ENCODE measurements at places on chromosomes 13 and 19. TPM values are rescaled to one million over a fixed set of nuclear protein-coding genes. Genes with fewer than 3 reads are reported as not detected.

The PTGER1 gene
- total RNA-seq, result 0.81 TPM

- no peak overlapping the region for H3K4me3 ChIP-seq
- no peak for DNase-seq
- H3K27ac ChIP-seq, result no peak overlapping the region
- H3K4me1 ChIP-seq, result no peaks in the 10 kb centered on the region
- H3K36me3 ChIP-seq, result no peaks in the 10 kb centered on the region
These were observed 965.6 kb downstream of the EFNB2 start for GRCh38 chr13:105569816-105570215.

- DNase-seq, result no peak
- no peak overlapping the region for H3K27ac ChIP-seq
- H3K4me3 ChIP-seq, result no peak overlapping the region
- H3K4me1 ChIP-seq, result no peaks in the 10 kb centered on the region
These were observed 1793.8 kb upstream of the PCDH20 start for GRCh38 chr13:63209330-63210017.

The FPR1 gene
- not detected for total RNA-seq

- DNase-seq, result peak; percentile 91
- no peak overlapping the region for H3K4me3 ChIP-seq
- H3K36me3 ChIP-seq, result no peaks in the 10 kb centered on the region
- peaks cover 5% of the 10 kb centered on the region for H3K4me1 ChIP-seq
- H3K27me3 ChIP-seq, result no peaks in the 10 kb centered on the region
These were observed 19.7 kb downstream of the CEACAM16 start for GRCh38 chr19:44718441-44719261.

GRCh38 chr19:49690079-49690655 lies 749 bp upstream of the CPT1C start:
- H3K27ac ChIP-seq, result peak overlapping the region; percentile 58
- no peaks in the 10 kb centered on the region for H3K4me1 ChIP-seq
- peaks cover 16% of the 10 kb centered on the region for H3K36me3 ChIP-seq
- no peak for DNase-seq
- H3K27me3 ChIP-seq, result no peaks in the 10 kb centered on the region
- peak overlapping the region; percentile 82 for H3K4me3 ChIP-seq
